ENCODE measurements at places on chromosomes 5 and 9. TPM values are rescaled to one million over a fixed set of nuclear protein-coding genes. Genes with fewer than 3 reads are reported as not detected.

GFI1B gene
- 0.03 TPM for polyA plus RNA-seq

IRX4 gene
- not detected for polyA plus RNA-seq

DIPK1B gene
- polyA plus RNA-seq, result 24.5 TPM

SGCD gene
- 0.94 TPM for polyA plus RNA-seq

ICE1 gene
- polyA plus RNA-seq, result 9.4 TPM

FOXD4L4 gene
- polyA plus RNA-seq, result 0.13 TPM

- DNase-seq, result no peak
Measured at GRCh38 chr5:155275222-155275621, 261.7 kb downstream of the KIF4B start.

- no peak for DNase-seq
Measured at GRCh38 chr9:126650404-126651341, 36.9 kb downstream of the LMX1B start.

GRCh38 chr5:34868791-34869190 lies 29.8 kb downstream of the TTC23L start:
- DNase-seq, result no peak

GRCh38 chr5:9188131-9188530 lies 357.7 kb downstream of the SEMA5A start:
- no peak for DNase-seq

DNA sequence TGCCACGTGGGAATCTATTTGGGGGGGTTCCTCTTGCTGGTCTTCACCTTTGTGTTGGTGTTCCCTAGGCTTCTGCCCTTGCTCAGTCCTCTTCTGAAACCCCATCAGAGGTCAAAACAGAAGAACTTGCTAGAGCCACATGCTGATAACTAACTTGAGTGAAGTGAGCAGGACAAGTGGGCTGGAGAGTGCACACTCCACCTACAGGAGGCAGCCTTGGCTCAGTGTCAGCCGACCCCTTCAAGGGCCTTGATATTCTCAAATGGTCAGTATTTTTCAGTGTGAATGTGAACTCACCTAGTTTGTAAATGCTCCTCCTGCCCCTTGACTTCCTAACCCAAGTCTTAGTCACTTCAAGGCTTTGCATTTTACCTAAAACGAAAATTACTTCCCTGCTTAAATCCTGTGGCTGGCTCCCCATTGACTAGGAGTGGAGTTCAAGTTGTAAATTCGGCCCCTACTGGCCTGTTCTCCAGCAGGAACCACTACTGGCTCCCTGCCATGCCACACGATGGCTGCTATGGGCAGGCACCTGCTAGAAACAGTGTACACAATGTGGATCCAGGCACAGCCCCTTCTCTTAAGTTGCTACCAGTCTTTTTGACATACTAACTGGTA lies 3.6 kb upstream of the SLC1A3 start:
- no peak for DNase-seq

DNA sequence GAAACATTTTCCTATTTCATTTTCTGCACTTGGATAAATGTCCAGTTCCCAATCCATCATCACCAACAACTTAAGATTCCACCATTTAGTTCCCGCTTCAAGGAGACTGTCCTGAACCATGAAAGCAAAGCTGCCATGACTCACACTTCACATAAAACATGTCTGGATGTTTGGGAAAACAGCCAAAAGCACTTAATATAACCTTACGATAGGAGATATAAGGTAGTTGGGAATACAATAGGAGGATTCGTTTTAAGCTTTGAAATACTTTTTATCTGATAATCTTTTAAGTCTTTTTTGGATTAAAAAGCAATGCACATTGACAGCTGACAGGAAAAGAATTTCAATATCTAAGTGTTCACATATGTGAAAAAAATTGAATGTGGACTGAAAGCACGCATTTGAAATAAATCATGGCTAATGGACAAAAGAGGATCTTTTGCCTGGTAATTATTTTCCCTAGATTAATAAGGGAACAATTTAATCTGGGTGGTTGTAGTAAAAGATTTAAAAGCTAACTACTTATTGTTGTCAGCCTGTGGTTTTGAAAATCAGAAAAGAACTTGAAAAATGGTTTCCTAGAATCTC lies 17.3 kb upstream of the TGFBI start:
- no peak for DNase-seq

DNA sequence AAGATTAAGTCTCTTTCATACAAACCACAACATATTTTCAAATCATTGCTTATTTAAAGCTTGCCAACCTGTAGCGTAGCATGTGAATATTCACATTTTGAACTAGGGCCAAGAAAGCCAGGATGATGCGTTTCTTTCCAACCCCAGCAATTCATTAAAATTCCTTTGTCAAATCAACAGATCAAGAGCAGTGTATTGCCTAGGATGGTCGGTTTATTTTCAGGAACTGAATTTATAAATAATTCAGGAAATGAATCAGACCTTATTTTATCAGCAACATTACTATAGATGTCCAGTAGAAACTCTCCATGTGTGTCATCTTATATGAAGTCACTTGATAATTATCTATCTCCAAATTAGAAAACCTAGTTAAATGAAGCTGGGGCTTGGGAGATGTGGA lies 13.2 kb upstream of the AUH start:
- DNase-seq, result no peak
